ENCODE measurements at places on chromosomes 2 and 18.
A peak's percentile ranks its signal among the peaks of the same experiment; 100 is the strongest.

- no peak for DNase-seq
Observed at GRCh38 chr18:11323359-11323819, 174.0 kb upstream of the PIEZO2 start.

DNA sequence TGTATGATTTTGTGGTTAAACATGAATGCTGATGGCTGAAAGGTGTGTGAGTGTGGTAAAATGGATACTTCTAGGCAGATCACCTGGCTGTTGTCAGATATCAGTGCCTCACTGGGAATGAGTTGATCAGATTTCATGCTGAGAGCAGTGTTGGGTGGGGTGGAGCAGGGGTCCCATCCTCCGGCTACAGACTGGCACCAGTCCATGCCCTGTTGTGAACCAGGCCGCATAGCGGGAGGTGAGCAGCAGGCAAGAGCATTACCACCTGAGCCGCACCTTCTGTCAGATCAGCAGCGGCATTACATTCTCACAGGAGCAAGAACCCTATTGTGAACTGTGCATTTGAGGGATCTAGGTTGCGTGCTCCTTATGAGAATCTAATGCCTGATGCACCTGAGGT lies 78.7 kb downstream of the GLI2 start:
- DNase-seq = no peak

- no peak for DNase-seq
Observed at GRCh38 chr2:85409845-85410583, at the start of gene CAPG. Gene CAPG, minus strand, starts transcription at chr2:85410366. Its CDS starts 8,221 bp downstream, at chr2:85402145.

- no peak for DNase-seq
Observed at GRCh38 chr2:117057016-117057415, 757.5 kb upstream of the DDX18 start.

DNA sequence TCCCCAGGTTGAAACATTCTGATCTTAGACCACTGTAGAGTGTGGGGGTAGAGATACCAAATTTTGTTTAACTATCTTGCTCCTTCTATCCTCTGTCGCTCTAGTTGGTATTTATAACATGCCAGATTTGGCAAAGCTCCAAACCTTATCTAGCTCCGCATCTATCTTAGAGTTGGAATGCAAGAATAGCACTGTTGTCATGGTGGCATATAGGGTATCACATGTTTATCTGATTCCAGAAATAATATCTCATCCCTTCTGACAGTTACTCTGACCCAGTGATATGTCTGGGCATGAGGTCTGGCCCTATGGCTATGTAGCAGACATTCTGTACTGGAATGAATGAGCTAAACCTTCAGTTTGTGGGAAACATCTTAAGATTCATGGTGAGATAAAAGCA lies 51.7 kb downstream of the CABYR start:
- DNase-seq = no peak

- peak; percentile 9 for DNase-seq
Observed at GRCh38 chr2:148643998-148644882, at the start of gene EPC2. Gene EPC2, plus strand, starts transcription at chr2:148644751. Its CDS starts 267 bp downstream, at chr2:148645018.

DNA sequence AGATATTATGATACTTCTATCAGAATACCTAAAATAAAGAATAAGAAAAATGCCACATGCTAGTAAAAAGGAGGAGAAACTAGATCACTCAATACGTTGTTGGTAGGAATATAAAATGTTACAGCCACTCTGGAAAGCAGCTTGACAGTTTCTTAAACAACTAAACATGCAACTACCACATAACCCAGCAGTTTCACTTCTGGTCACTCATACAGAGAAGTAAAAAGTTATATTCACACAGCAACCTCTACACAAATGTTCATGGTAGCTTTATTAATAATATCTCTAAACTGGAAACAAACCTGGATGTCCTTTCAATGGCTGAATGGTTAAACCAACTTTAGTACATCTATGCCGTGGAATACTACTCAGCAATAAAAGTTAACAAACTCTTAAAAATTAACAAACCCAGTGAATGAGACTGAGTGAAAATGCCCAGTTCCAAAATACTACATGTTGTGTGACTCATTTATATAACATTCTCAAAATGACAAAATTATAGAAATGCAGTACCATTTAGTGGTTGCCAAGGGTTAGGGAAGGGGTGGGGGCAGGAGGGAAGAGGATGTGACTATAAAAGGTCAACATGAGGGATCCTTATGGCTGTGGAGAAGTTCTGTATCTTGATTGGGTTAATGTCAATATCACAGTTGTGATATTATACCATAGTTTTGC lies 124.1 kb downstream of the MMADHC start:
- DNase-seq = no peak

DNA sequence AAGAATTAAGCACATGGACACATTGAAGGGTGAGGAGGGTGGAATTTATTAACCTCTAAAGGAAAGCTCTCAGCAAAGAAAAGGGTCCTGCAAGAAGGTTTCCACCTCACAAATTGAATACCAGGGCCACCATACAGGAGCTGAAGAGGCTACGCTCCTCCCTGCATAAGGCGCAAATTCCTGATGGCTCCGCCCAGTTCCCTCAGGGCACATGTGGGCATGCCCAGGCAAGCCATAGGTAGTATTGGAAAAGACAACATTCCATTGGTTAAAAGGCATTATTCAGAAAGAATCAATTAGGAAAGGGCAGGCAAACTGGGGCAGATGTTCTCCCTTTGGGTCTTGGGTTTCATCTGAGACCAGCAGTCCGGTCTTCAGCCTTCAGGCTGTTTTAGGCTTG lies 161.2 kb downstream of the PTPRM start:
- DNase-seq = no peak

DNA sequence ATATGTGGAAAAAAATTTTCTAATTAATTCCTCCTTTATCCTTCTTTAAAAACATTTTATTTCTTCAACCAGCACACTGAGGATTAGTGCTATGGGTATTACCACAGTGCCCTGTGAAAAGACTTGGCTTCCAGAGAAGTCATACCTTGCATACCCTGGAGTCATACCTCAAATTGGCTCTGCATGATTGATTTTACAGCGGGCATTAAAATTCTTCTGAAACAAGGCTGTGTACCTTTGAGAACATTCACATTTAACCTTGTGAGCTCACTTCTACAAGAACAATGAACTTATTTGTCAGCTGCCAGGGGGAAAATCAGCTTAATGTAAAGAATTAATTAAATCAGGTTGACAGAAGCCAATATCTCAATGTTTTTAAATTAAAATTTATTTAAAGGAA lies 44.6 kb downstream of the SLC35F5 start:
- no peak for DNase-seq

- peak; percentile 97 for DNase-seq
Observed at GRCh38 chr2:67463810-67464209, 66.7 kb downstream of the ETAA1 start.

DNA sequence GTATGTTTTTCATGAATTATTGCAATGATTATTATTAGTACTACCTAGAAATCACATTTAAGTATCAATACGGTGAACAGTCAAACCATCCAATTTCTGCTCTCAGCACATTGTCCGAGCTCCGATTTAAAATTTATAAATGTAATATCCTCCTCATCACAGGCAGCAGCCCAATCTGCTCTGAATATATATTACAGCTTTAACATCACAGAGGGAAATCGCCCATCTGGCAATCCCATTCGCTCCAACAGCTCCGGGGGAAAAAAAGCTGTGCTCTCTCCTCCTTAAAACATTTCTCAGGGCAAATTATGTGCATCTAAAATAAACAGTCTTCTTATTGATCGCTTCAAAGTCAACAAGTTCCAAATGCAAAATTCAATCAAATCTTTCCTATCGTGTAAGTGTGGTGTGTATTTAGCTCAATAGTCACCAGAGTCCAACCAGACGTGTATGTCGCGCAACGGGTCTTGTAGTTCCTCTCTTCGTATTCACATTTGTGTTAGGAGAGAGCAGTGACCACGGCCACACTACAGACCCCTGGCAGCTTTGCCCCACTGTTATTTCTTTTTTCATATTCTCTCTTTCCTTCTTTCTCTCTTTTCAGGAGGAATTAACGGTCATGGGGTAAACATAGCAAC lies 2.4 kb downstream of the FIGN start:
- no peak for DNase-seq

DNA sequence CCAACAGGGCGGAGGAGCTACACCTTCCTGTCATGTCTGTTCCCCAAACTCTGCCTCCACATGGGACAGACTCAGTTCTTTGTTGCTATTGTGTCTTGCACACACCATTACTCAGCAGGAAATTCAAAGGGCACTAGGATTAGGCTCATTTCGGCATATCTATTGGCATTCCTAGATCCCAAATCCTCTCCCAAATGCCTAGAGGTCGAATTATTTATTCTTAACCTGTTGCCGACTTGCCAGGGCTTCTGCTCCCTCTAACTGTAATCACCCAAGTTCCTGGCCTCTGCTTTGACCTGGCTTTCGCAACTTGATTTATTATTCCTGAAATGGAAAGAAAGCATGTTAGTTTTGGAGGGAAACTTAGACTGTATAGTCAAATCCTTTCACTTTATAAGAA lies 67.8 kb upstream of the ST6GAL2 start:
- DNase-seq = no peak

DNA sequence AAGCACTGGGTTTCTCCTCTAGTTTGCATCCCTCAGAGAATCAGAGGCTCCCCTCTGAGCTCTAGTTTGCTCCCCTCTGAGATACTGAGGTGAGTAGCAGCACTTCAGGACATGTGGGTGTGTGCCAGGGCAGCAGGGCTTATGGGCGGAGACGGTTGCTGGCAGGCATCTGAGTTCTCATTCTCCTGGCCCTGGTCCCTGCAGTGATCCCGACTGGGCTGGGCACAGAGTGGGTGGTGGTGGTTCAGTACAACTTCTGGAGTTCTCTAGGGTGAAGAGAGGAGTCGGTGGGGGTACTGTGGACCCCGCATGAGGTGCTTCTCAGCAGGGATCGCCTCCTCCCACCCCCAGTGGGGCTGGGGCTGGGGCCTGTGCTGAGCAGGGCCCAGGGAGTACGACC lies 47.9 kb downstream of the BOLA3 start:
- no peak for DNase-seq

- DNase-seq = peak; percentile 63
Observed at GRCh38 chr2:26401739-26402541, at the start of gene DRC1. Gene DRC1, plus strand, starts transcription at chr2:26401920. Its CDS starts 70 bp downstream, at chr2:26401990.

DNA sequence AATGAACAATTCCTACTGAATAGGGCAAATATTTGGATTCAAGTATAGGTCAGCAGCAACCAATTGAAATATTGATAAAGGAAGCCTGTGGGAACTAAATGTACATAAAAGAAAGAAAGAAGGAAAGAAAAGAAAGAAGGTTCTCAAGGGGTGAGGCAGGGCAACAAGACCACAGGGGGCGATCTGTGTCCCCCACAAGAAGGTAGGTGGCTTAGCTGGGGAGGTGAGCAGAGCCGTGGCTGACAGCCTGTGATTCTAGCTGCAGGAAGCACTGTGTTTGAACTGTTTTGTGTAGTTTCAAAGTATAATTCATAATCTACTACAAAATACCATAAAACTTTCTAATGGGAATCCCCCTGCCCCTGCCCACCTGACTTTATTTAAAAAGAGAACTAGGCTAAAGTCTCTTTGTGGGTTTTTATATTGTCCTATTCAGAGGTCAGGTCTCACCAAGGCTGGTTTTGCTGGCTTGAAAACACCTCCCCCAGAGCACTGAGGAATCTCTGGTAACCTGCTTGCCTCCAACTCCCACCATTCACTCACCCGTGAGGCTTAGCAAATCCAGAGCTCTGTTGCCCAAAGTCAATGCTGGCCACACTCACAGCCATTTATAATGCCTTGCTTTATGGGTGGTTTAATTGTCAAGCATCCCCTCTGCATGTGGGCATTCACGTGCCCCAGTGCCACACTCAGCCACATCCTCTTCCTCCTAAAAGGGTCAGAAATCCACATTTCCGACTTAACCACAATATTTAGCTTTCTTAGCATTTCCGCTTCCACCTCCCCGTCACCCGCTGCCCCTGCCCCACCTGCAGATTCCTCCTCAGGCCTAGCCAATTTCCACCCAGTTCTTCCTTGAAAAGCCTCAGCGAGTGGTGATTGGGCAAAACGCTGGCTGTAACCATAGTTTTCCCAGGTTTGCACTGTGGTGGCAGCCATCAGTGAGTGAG lies 36.4 kb upstream of the LMAN1 start:
- no peak for DNase-seq

- no peak for DNase-seq
Observed at GRCh38 chr18:57026316-57026715, 120.6 kb upstream of the BOD1L2 start.

DNA sequence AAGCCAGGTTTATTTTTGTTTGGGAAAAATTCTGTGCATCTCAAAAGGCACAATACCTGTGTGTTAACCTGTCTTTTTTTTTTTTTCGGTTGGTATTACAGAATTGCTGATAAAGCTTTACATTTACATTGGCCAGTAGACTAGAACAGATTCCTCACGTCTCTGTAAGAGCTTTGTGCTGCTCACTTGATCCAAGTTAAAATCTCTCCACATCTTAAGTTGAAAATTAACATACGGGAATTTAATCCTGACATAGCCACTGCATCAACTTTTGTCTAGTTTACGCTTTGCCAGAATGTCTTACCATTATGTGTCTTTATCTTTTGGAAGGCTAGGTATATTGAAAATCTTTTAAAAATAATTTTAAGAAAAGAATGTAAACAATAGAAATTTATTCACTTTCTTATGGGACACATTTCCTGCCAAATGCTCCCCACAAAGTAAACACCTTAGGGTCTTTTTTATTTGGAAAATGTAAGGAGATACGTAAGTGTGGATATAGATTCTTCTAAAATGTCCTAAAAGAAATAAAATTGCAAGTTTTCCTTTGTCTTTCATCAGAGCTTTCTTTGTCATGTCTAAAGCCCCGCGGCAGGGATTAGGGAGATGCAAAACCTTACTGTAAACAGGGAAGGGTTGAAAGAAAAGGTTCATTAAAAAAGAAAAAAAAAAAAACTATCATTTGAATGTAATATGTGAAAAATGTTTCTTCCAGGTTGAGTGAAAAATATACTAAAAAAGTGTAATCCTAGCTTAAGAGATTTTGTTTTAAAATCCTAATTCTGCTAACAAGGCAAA lies 912.8 kb downstream of the NRXN1 start:
- DNase-seq = no peak

DNA sequence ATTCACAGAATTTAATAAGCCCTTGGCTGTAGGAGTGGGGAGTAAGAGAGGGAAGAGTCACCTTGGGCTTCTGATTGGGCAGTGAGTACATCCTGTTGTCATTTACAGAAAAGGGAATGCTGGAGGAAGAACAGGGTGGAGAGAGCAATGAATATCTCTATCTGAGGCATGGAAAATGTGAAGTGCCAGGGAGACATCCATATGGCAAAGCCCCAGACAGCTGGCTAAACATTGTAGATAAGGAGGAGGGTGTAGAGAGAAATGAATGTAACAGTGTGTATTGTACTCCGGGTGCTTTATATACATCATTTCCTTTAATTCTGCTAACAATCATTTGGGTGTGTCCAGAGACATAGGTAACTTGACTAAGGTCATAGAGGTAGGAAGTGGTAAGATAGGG lies 103.5 kb downstream of the UPP2 start:
- peak; percentile 42 for DNase-seq

GRCh38 chr2:194319222-194319992 lies 1337.6 kb upstream of the SLC39A10 start:
- DNase-seq = no peak
